ENCODE measurements at places on chromosomes 13 and 19. TPM values are rescaled to one million over a fixed set of nuclear protein-coding genes. Genes with fewer than 3 reads are reported as not detected.

GRCh38 chr13:112434937-112435523 lies 58.9 kb downstream of the SPACA7 start:
- no peak for DNase-seq

DNA sequence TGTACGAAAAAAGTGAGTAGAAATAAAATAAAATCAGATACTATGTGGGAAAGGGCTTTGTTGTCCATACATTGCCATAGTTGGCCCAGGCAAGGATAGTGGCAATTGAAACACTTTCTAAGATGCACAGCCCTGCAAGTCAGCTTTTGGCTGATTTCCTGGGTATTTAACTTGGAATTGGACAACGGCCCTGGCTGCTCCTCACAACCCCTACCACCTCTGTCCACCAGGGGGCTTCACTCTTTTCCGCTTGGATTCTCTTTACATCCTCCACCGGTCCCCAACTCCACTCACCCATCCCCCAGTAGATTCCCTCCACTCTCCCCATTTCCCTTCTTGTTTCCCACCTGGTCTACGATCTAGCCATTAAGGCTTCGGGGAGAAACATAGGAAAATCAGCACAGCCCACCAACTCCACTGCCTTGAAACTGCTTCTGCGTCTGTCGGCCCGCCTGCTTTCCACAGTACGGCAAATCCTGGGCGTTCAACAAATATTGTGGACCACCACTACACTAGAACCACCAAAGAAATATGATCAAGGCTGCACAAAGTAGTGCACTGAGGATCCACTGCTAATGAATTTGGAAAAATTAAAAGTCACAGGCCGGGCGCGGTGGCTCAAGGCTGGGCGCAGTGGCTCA lies 48.6 kb upstream of the GTF3A start:
- DNase-seq: no peak

GRCh38 chr13:66778461-66778860 lies 451.7 kb downstream of the PCDH9 start:
- DNase-seq: no peak

DNA sequence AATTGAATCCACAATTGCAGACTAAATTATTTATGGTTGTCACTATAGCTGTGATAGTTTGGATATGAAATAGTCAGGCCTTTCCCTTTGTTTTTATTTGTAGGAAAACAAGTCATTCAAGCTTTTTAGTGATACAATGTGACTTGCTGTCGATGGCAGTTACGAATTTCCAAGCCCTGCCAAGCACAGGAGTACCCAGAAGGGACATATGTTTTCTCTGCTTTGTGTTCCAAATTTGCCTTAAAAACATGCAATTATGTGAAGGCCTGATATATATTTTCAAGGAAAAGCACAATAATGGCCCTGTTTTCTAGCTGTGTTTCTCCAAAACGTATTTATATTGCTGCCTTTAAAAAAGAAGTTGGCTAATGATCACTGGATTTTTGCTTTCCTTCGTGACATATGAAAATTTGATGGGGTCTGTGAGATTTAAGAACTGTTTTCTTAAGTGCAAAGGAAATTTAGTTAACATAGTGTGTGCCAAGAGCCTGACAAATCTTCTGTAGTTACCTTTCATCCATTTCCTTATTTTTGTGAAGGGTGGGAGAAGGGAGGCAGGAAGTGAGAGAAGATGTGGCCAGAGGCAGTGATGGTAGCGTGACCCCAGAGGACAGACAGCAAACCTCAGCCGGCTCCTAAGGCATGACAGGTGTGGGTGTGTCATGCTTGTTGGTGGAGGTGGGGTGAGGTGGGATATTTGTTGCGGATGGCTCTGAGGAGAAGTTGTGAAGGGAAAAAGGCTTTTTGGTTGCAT lies 79.6 kb downstream of the TEX26 start:
- DNase-seq: no peak

DNA sequence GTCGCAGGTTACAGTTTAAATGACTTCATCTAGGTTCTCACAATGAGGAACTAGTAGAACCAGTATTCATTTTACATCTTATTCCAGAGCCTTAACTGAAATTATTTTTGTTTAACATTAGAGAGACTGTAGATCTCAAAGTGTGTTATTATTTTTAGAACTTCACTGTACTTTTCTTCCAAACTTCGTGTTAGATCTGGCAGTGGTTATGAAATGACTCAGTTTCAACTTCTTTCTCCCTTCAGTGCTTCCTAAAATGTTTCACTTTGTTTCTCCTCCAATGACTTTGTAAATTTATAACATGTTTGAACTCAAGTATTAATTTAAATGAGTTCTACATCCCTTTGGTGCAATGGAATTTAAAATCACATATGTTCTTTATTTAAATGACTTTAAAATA lies 139.3 kb downstream of the PCDH9 start:
- DNase-seq: no peak

GRCh38 chr19:57363688-57364181 lies 384 bp downstream of the TRAPPC2B start:
- DNase-seq: no peak

DNA sequence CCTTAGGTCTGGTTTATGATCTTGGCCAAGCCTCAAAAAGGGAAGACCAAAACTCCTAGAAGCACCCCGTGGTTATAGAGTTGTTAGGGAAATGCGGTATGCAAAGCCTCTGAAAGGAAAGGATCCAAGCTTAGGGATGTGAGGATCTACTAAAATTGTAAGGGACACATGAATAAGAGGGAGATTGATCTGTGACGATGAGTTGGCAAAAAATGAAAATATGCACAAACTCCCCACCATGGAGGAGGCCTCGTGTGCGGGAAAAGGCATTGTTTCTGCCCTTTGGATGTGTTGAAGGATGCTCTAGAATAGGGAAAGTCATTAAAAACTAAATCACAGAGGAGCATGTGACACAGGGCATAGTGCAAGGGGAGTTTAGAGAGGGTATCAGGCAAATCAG lies 88.7 kb upstream of the UBL3 start:
- no peak for DNase-seq

- no peak for DNase-seq
These were observed 57.9 kb upstream of the DACH1 start for GRCh38 chr13:71924931-71925330.

- no peak for DNase-seq
These were observed 15.9 kb upstream of the ZNF208 start for GRCh38 chr19:22026687-22027086.

DNA sequence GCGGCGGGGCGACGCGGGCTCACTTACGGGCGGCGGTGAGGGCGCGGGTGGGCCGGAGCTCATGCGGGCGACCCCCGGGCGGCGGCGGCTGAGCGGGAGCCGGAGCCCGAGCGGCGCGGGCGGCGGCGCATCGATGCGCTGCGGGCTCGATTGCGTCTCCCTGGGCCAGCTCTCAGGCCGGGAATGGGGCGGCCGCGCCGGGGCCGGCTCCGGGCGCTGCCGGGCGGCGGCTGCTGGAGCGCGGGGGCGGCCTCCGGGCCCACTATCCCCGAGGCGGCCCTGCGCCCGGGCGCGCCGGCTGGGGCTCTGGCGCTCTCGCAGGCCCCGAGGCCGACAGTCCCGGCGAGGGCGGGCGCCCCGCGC lies 1.4 kb upstream of the TSHZ3 start:
- DNase-seq: no peak

DNA sequence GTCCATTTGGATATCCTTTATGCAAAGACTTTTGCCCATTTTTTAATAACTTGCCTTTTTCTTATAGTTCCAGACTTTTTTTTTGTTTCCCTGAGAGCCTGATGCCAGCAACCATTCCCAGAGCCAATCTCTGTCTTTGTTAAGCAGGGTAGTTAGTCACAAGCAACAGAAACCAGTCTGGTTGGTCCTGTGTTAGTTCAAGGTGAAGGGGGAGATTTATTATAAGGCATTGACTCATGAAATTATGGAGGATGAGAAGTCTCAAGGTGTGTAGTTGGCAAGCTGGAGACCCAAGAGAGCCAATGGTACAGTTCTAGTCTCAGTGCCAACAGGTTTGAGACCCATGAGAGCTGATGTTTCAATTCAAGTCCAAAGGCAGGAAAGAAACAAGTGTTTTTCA lies 33.0 kb downstream of the GPR12 start:
- DNase-seq: no peak

- DNase-seq: no peak
These were observed at the start of gene PTPRH for GRCh38 chr19:55208880-55209692. Gene PTPRH, minus strand, starts transcription at chr19:55209501. Its CDS starts 68 bp downstream, at chr19:55209433.

DNA sequence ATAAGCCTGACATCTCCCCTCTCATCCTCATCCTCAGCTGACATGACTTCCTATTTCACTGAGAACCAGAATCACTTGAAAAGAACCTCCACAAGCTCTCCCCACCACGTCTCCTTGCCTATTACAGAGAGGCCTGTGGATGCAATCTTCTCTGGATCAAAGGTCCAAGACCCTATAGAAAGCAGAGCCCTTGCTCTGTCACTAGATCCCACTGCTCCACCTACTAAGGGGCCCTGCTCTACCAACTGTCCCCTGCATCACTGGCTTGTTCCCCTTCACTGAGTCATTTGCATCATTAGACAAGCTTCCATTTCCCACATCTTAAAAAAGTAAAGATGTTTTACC lies 40.8 kb downstream of the RCBTB2 start:
- no peak for DNase-seq

DNA sequence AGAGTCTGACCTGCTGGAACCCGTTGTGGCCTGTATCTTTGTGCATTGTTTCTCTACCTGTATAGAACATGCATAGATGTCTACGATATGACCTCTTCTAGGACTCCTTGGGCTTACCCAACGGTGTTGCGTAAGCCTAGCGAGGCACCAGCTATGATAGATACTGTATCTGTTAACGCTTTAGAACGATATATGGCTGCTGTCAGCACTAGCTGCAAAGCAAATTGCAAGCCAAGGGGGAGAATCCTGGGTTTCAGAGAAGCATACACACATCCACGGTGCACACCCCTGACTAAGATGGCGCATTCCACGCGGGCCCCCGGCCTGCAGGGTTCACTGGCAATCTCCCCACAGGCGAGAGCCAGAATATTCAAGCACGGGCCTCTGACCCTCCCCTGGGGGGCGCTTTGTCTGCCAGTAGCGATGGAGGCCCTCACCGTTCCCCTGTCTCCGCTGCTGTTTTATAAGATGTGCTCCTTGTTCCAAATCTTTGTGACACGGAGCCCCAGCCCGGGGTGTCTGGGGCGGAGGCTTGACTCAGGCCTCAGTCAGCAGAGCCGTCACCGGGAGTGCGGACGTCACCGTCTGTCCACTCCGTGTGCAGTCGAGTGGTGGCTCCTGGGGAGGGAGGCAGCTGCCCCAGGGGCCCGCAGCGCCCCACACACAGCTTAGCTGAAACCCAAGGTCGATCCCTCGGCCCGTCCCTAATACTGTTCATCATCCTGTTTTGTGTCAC lies 12.9 kb upstream of the RPS15 start:
- DNase-seq: no peak

DNA sequence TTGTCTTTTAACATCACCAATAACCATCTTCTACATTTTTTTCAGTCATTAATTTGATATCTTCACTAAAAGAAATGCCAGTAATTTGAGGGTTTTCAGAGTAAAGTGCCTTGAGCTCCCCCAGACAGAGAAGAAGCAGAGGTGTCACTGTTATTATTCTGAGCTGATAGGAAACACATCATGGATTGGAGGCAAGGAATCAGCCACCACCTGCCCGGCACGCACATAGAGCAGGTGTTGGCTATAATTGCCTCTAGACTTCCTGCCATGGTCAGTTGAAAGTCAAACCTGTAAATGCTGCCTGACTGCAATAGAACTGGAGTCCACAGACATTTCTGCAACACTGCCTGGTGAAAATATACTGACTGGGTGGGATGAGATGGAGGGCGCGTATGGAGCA lies 776.6 kb downstream of the UQCRFS1 start:
- DNase-seq: no peak

GRCh38 chr19:51572410-51572809 lies 1.3 kb downstream of the ZNF175 start:
- no peak for DNase-seq

DNA sequence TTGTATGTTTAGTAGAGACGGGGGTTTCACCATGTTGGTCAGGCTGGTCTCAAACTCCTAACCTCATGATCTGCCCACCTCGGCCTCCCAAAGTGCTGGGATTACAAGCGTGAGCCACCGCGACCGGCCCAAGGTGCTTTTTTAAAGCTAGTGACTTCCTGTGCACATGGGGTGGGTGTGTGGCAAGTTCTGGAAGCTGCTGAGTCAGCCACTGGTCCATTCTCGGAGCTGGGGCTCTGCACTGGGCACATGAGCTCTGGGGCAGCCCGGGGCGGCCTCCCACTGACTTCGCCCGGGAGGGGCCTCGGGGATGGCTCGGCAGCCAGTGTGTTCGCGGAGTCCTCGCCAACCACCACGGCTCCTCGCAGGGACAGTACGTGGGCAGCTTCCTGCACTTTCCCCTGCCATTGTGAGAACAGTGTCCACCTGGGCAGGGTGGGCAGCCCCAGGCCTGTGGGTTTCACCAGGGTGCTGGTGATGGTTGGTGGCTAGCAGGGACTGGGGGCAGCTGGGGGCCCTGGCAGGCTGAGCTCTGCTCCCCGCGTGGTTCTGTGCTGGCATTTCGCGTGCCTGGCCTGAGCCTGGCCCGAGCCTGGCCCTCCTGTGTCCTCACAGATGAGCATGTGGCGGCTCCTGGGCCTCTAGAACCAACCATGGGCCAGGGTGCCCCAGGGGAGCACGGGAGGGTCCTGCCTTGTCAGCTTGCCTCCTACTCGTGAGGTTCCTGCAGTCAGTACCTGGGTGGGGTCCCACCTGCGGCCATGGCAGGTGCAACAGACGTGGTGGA lies 12.2 kb downstream of the CBARP start:
- no peak for DNase-seq

GRCh38 chr19:57606931-57607330 lies 7.1 kb upstream of the ZNF134 start:
- DNase-seq: no peak

- DNase-seq: no peak
These were observed 83.9 kb downstream of the GNG7 start for GRCh38 chr19:2618611-2619010.

GRCh38 chr19:23699521-23699860 lies 12.5 kb upstream of the ZNF675 start:
- no peak for DNase-seq

DNA sequence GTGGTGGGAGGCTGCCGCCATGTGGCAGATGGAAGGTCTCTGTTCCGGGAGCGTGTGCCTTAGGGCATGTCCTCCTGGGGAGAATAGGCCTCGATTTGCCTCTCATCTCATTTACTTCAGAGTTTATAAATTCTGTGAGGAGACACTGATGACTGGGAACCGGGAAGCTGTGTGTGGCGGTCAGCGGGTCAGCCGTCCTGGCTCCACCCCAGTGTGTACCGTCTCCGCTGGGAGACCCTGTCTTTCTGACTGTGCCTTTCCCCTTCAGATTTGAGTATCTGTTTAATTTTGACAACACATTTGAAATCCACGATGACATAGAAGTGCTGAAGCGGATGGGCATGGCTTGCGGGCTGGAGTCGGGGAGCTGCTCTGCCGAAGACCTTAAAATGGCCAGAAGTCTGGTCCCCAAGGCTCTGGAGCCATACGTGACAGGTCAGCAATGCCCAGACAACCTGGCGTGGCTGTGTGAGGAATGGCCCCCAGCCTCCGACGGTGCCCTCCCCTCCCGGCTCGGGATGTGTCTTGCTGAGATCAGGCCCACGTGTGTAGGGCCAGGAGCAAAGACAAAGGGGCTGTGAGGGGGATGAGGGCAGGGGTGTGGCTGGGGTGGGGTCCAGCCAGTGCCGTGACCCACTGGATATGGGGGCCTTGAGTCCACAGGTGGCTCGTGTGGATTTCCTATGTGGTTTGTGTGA lies 21.6 kb downstream of the ATP4B start:
- no peak for DNase-seq

GRCh38 chr13:109165417-109165904 lies 536.0 kb downstream of the MYO16 start:
- no peak for DNase-seq

Gene NCCRP1
- not detected for total RNA-seq

Gene MAB21L1
- not detected for total RNA-seq

Gene CD320
- total RNA-seq: 263 TPM

Gene ZNF665
- total RNA-seq: not detected

Gene HS6ST3
- total RNA-seq: 3.0 TPM

Gene NCAN
- total RNA-seq: not detected

Gene ZNF556
- total RNA-seq: not detected

Gene FCAR
- not detected for total RNA-seq

All from ascending aorta (tissue), 2 donors.